ENCODE measurements at places on chromosomes 5 and 9.

DNA sequence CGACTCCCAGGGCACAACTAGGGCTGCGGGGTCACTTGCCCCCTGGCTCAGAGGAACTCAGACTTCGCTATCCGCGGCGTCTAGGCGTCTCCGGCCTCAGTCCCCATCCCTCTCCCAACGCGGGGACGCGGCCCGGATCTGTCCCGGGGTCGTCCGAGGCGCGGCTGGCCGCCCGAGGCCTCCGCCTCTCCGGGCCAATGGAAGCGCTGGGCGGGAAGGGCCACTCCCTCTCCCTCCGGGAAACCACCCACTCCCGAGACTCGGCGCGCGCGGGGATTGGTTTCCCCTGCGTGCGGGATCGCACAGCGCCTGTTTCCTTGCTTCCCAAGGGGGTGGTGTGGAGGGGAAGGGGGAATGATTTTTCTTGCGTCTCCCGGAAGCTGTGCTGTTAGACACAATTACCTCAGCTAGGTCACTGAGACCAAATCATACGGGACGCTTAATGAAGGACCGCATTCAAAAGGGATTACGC lies 38.3 kb downstream of the NR2F1 start:
- no peak for DNase-seq

DNA sequence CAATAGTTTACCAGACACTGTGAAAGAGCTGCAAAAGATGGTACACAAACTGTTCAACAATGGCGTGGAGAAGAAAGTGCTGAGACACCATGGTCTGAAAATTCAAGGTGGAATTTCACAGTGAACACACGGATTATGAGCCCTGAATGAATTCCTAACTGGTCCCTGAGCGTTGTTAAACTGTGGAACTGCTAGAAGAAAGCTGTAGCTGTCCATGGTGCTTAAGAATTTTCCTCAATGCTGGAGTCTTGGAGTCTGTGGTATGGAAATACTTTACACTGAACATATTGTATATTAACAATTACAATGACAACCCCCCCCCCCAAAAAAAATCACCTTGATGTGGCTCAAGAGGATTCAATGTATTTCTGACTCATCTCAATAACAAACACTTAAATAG lies 68.5 kb downstream of the SLC24A2 start:
- DNase-seq: no peak

DNA sequence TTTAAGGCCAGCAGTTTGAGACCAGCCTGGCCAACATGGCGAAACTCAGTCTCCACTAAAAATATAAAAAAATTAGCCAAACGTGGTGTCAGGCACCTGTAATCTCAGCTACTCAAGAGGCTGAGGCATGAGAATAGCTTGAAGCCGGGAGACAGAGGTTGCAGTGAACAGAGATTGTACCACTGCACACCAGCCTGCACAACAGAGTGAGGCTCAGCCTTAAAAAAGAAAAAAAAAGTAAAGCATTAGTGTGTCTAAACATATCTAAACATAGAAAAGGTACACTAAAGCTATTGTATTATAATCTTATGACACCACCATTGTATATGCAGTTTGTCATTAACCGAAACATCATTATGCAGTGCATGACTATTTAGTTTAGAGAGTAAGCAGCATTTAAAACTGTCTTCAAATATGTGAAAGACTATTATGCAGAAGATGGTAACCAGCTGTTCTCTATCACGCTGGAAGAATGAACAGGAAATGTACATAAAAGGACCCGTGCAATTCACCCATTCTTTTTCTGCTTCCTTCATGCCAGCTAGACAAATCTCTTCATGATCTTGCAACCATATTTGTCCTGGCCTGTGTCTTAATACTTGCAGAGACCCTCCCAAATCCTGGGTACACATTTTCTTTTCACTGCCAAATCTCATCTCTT lies 58.6 kb downstream of the ITGA1 start:
- DNase-seq: no peak

GRCh38 chr9:113653746-113654604 lies 190.4 kb downstream of the RGS3 start:
- no peak for DNase-seq

DNA sequence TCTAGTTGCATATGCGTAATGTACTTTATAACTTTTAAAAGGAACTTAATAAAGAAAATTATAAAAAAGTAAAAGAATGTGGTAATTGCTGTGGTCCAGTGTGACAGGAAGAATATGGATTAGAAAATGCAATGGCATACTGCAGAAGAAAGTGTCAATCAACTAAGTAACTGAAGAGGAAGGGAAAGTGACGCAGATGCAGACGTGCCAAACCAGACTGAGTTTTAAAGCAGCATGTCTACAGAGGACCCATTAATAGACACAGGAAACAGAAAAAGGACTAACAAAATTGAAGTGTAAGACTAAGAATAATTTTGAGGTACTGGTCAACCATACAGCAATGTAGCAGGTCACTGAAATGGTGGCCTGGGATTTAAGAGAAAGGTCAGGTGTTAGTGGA lies 73.3 kb downstream of the DPYSL3 start:
- no peak for DNase-seq

DNA sequence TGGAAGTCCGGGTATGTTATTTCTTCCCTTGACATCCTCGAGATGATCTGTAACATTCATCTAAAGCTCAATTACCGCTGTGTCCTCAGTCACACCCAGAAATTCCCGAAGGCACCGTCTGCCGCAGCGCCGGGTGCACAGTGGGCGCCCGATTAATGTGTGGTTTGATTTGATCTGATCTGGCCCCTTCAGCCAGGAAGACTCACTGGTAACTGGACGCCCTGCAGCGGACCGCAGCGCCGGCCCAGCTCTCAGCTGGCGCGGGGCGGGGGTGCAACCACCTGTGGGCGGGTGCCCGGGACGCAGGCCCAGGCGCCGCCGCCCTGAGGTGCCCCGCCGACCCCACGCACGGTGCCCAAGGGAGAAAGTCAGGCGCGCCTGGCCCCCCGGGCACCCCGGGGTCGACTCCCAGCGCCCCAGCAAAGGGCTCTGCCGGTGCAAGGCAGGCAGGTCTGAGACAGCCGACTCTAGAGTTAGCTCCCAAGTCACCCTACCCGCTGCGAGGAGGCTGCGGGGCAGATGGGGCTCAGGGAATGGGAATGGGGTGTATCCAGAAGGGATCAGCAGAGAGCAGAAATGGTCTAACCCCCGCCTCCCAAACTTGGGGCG lies 1.7 kb downstream of the EPB41L4B start:
- no peak for DNase-seq

GRCh38 chr5:94153736-94154450 lies 412.5 kb upstream of the POU5F2 start:
- no peak for DNase-seq

DNA sequence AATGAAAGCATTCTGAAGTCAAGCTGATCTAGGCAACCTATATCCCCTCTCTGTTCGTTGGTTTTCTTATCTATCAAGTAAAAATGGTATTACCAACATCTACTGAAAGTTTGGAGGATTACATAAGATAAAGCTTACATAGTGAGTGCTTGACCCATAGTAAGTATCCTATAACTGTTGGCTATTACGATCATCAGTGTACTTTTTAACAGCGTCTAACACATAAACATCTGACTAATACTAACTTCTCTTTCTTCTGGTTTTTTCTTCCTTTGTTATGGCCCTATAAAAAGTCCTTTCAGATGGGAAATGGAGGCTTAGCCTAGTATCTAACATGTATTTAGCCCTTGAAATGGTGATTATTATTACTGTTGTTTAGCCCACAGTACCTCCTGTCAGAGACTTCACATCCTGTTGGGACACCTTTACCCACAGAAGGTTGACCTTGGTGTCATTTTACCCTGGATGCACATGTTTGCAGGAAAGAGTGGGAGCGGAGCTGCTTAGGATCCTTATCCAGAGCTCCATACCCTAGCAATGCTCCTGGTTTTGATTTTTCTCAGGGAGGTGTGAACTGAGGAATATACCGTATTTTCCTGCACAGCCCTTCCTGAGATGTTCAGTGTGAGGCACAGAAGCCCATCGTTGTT lies 6.0 kb downstream of the INSYN2B start:
- DNase-seq: no peak

GRCh38 chr5:73851471-73852181 lies 225.6 kb downstream of the ARHGEF28 start:
- DNase-seq: no peak

GRCh38 chr5:102153003-102153759 lies 142.9 kb downstream of the SLCO4C1 start:
- DNase-seq: peak; percentile 16

GRCh38 chr5:159262859-159263568 lies at the start of gene UBLCP1:
UBLCP1 (plus strand) TSS chr5:159263290; CDS start chr5:159268916, 5,626 bp downstream.
- DNase-seq: peak; percentile 90

DNA sequence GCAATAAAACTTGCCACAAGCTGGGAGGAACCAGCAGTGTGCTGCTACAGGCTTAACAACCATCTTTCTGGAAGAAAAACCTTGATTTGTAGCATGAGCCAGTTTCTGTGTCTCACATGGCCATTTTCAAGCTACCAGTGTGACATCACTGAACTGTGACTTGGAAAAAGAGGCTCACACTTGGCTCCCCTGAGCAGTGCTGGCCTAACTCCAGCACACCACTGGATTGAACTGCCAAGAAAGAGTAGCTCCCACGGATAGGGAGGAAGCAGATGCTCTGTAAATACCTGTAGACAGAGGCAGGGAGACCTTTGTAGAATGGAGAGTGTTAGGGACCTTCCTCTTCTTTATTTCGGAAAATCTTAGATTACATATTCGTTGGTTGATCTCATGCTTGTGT lies 197.9 kb downstream of the SH3GL2 start:
- DNase-seq: no peak

Measured in K562 (cell line).